ENCODE measurements at places on chromosomes 7 and 10.

DNA sequence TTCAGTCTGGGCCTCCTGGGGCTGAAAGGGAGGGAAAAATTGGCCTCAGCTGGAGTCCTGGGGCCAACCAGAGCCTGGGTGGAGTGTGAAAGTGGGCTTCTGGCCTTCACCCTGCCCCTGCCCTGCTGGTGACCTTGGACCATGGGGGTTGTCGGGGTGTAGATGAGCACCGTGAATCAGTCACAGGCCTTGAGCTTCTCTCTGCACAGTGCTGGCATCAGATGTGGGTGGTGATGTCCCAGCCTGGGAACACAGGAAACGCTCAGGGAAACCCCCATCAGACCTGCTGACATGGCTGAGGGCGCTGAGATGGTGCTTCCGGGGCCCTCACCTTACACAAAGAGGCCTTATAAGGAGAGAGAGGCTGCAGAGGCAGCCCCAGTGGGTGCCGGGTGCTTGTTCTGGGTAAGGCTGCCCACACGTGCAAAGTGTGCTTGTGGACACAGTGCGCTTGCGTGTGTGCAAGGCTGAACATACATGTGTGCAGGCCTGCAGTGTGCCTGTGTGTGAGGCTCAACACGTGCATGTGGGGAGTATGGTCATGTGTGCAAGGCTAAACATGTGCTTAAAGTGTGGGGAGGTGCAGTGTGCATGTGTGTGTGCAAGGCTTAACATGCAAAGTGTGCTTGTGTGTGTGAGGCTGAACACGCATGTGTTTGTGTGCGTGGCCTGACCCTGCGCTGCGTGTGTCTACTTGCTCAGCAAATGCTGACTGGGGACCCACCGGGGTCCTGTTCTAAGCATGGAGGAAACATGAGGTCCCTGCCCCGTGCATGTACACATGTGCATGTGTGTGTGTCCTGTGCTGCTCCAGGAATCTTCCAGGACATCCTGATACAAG, 6.5 kb downstream of the ARPC1B start:
- DNase-seq: no peak

- no peak for DNase-seq
These were observed 27.2 kb downstream of the IKZF1 start for GRCh38 chr7:50331564-50332208.

GRCh38 chr7:142407939-142408570, 150.2 kb upstream of the PRSS58 start:
- no peak for DNase-seq

DNA sequence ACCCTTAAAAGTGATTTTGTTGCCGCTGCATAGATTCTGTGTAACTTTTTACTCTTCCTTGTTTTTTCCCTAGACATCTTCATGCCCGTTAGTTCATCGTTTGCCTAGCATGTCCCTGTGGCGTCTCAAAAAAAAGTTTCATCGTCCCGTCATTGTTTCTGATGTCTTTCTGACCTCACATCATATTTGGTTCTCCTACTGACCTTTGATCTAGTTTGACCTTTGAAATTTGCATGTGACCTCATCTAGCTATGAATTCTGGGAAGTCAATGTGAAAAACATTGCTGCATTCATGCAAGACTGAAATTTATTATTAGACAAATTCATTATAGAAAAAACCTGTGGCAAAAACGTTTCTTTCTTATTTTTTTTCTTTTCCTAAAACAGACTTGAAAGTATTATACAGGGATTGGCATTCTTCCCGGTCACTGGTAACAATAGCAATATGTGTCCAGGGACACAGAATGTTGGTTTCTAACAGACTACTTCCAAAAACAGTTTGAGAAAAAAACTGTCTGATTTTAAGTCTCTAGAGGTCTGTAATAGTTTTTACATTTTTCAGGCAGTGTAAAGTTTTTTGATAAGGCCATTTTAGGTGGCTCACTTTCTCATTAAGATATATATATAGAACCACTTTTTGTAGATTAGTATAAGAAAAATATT, 280.9 kb downstream of the USP6NL start:
- no peak for DNase-seq

GRCh38 chr10:117948493-117948892, 98.2 kb downstream of the RAB11FIP2 start:
- DNase-seq: no peak

- no peak for DNase-seq
These were observed 298.2 kb upstream of the GALNT17 start for GRCh38 chr7:70833726-70834125.

GRCh38 chr7:48708122-48708521, 216.2 kb upstream of the CDC14C start:
- DNase-seq: no peak

DNA sequence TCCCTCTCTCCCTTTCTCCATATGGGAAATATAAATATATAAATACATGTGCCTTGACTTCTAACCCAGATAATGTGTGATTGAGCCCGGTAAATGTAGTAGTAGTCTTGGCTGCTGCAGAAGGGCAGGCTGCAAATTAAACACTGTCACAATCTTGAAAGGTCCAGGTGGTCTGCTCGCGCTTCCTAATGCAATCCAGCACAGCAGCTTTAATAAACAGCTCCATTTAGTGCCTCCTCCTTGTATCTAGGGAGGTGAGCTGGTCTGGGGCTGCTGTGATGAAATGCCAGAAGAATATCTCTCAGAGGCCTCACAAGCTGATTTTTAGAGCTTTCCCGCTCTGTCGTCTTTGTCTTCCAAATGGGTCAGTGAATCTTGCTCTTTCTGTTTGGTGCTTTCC, 782 bp downstream of the POU6F2 start:
- no peak for DNase-seq

- DNase-seq: no peak
These were observed 80.3 kb upstream of the ARID5B start for GRCh38 chr10:61821153-61821552.

DNA sequence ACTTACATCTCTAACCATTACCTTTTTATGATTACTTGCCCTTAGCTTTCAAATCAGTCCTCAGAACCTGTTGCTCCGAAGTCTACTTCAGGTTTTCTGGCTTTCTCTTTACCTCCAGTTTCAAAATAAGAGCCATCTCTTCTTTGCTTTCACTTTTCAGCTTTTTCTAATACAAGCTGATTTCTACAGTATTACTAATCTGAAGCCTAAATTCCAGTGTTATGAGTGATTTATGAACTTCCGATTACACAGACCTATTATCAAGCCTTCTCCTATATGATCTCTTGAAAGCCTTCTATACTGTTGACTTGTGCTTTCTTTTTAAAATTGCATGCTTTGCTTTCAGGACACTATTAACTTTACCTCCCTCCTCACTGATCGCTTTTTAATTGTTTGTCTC, 1307.8 kb upstream of the CELF2 start:
- no peak for DNase-seq

GRCh38 chr7:113100121-113100603, 13.5 kb upstream of the GPR85 start:
- DNase-seq: no peak

- no peak for DNase-seq
These were observed 155.2 kb upstream of the BMPER start for GRCh38 chr7:33750177-33750576.

DNA sequence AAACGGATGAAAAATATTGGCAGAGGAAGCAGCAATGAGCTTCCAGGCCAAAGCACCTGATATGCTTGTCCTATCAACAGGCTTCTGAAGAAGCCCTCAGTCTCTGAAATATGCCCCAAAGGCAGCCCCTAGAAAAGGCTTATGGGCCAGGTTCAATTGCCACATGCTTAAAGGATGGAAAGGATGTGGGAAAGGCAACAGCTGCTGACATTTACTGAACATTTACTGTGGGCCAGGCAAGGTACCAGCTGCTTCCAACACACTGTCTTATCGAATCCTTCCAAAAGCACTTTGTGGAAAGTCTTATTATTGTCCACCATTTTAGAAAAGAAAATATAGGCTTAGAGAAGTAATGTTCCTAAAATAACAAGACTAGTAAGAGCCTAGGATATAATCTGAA, 56.5 kb downstream of the DOCK4 start:
- DNase-seq: no peak

DNA sequence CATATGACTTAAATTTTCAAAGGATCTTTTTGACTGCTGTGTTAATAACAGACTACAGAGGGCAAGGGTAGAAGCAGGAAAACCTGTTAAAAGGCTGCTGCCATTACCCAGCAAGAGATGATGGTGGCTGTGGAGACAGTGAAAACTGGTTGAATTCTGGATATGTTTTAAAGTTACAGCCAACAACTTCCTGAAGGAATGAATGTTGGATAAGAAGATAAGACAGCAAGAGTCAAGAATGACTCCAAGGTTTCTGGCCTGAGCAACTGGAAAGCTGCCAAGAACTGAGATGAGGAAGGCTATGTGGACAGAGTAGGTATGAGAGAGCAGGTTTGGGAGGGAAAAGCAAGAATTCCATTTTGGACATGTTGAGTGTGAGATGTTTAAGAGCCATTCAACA, 19.1 kb downstream of the CNOT4 start:
- DNase-seq: no peak

DNA sequence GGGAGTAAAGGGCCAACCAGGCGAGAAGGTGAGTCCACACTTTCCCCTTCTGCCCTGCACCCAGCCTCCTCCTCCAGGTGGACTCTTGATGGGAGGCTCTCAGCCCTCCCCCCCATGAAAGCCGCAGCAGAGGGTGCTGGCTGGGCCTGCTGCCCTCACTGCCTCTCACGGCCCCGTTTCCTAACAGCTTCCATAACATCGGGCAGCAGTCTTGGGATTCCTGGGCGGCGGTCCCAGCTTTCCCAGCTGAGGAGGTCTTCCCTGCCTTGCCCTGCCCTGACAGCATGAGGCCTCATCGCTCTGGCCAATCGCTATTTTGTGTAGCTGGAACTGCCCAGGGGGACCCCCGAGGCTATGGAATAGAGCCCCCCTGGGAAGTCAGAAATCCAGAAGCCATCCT, 76.3 kb downstream of the COL13A1 start:
- DNase-seq: no peak

DNA sequence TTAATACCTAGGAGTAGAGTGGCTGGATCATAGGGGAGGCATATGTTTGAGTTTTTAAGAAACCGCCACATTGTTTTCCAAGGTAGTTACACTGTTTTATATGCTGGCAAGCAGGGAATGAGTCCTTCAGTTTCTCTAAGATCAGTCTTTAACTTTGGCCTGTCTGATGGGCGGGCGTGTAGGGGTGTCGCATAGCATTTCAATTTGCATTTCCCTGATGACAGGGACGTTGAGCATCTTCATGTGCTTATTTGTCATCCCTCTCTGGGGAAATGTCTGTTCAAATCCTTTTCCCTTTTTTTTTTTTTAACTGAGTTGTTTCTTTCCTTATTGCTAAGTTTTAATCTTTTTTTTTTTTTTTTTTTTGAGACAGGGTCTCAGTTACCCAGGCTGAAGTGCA, 9.8 kb downstream of the MTG1 start:
- no peak for DNase-seq

- DNase-seq: no peak
These were observed 204.6 kb downstream of the ANKRD7 start for GRCh38 chr7:118429141-118429540.

DNA sequence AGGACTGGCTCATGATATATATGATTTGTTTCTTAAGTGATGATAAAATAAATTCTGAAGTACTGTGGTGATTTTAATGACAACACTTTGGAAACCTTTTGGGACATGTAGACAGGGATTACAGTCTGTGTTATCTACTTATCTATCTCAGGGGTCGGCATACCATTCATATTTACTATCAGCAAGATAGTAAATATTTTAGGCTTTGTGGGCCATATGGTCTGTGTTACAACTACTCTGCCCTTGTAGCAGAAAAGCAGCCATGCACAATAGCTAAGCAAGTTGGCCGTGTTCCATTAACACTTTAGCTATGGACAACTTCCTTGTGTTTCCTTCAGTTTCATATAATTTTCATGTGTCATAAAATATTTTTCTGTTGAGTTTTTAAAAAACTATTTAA, 97.8 kb upstream of the PRPS1L1 start:
- DNase-seq: no peak

Measured in occipital lobe (tissue), 3 donors.